Suprapubic skin (tissue), 4 donors: ENCODE measurements at places on chromosomes 16 and 17. TPM values are rescaled to one million over a fixed set of nuclear protein-coding genes. Genes with fewer than 3 reads are reported as not detected.
A peak's percentile ranks its signal among the peaks of the same experiment; 100 is the strongest.

DNA sequence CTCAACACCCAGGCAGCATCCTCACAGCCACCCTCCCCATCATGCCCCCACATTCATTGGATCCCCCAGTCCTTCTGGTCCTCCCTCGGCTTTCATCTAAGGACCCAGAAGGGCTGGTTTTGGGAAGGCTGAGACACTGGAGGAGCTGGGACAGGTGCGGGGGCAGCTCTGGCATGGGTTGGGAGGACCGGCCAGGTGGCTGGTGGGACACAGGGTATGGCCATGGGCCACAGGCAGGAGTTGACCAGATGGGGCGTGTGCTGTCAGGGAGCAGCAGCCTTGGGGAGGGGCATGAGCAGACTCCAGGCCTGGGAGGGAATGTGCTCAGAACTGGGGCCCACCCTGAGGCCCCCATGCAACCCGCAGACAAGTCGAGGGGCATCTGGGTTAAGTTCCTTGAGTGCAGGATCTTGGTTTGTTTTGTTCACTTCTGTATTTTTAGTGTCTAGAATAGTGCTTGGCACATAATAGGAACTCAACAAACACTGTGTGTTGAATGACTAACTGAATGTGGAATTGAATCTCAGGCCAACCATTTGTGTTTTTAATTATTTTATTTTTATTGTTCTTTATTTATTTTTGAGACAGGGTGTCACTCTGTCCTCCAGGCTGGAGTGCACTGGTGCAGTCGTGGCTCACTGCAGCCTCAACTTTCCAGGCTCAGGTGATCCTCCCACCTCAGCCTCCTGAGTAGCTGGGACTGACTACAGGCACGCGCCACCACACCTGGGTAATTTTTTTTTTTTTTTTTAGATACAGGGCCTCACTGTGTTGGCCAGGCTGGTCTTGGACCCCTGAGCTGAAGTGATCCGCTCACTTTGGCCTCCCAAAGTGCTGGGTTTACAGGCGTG lies 5.6 kb downstream of the P2RX1 start:
- DNase-seq = no peak

- DNase-seq = peak; percentile 98
These were observed 965 bp upstream of the PHF12 start for GRCh38 chr17:28951991-28952975.

GRCh38 chr17:72362376-72363088 lies 241.7 kb downstream of the SOX9 start:
- no peak for DNase-seq

GRCh38 chr17:9760266-9760665 lies 31.1 kb downstream of the DHRS7C start:
- no peak for DNase-seq

Gene TBC1D3
- total RNA-seq = not detected

DNA sequence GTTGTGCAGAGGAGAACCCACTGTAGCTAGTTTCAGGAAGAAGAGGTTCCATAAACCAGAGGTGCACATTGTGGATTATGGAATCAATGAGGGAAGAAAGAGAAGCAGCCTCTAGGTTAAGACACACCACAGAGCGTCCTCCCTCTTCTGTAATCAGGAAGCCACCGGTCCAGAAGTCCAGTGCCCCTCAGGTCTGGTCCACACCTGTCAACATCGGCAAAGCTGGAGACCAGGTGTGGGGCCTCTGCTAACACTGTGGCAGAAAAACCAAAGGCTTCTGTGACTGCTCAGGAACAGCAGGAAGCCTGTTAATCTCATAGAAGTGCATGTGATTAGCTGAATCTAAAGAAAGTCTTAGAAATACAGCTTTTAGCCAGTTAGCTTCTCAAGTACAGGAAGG lies 23.3 kb downstream of the LIMD2 start:
- DNase-seq = no peak

- no peak for DNase-seq
These were observed 12.3 kb downstream of the CACNG4 start for GRCh38 chr17:66976781-66977201.

Gene NPIPA5
- not detected for total RNA-seq

GRCh38 chr17:8426094-8426720 lies 9.5 kb upstream of the NDEL1 start:
- DNase-seq = no peak

- no peak for DNase-seq
These were observed 5.7 kb downstream of the GRN start for GRCh38 chr17:44350733-44351226.

GRCh38 chr16:63323722-63324705 lies 1287.8 kb upstream of the CDH8 start:
- DNase-seq = no peak

Gene FLYWCH2
- 37.8 TPM for total RNA-seq

DNA sequence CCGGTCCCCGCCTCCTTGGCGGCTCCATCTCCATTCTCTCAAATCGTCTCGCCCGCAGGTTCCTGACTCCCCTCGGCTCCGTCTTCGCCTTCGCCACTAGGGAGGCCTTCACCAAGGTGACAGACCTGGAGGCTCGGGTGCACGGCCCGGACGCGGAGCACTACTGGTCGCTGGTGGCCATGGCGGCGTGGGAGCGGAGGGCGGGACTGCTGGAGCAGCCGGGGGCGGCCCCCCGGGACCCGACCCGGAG lies 862 bp downstream of the GLTPD2 start:
- DNase-seq = no peak

Gene ITPRIPL2
- total RNA-seq = 78.8 TPM

DNA sequence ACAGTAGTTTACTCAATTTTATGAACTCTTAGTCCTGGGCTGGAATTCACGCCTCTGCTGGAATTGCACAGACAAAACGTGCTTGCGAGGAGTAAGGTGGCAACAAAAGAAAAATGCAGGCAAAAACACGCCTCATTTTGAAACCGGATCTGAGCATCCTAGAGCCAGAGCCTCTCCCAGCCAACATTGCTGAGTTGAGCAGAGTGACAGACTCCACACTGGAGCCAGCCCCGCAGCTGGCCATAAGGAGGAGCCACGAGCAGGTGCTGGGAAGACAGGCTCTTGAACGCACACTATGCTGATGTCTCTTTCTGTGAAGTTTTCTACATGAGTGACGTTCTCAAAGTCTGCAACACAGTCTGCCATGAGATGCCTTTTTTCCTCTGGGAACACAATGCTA lies 14.6 kb upstream of the HSBP1 start:
- DNase-seq = no peak

DNA sequence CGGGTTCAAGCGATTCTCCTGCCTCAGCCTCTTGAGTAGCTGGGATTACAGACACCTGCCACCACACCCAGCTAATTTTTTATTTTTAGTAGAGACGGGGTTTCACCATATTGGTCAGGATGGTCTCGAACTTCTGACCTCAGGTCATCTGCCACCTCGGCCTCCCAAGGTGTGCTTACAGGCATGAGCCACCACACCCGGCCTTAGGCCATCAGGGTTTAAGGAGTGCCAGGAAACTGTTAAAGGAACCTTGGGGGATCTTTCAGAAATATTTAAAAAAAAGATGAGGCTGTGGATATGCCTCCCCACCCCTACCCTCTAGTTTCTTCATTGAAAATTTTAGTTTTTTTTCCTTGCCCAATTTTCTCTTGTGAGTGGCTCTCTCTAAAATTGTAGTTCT lies 31.4 kb upstream of the UBE2G1 start:
- DNase-seq = no peak

DNA sequence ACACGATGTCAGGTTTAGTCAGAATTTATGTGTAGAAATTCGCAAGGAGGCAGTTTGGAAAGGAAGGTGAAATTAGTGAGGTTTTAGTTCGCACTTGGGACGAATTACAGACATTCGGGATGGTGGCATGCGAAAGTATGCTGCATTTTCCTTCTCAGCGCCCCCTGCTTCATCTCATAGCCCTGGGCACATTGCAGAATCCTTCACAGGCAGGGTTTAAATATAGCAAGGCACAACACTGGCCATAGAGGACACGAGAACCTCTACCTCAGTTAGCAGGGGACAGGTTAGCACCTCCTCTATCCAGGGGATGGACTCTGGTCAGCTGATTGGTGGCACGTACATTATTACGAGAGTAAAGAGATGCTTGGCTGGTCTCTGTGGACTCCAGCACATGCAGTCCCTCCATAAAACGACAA lies 47.5 kb downstream of the MAP2K6 start:
- DNase-seq = no peak

DNA sequence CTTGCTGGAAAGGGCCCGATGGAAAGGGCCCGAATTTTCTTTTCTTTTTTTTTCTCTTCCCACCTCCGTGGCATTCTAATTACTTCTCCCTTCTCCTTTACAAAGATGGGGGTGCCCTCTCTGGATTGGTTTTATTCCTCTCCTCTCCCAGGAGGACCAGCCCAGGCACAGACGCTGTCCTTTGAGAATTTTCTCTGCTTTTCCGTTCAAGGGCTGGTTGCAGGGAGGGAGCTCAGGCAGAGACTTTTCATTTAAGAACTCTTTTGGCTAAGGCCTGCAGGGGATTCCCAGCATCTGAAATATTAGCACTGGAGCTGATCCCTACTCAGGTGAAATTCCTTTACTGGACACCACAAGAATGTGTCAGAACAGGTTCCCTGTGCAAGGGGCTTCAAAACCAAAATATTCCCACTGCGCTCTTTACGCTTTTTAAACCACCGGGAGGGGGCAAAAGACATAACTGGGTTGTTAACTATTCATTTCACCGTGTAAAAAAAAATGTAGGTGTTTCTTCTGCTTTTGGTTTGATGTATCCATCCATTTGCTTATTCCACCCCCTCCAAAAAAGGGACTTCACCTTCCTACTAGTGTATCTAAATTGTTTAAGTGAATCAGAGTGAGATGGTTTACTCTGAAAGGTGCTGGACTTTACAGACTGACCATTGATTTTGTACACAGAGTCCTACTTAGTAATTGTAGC lies 1.4 kb downstream of the NFAT5 start:
- DNase-seq = no peak

- no peak for DNase-seq
These were observed 4.0 kb downstream of the DOC2A start for GRCh38 chr16:30006659-30007377.

DNA sequence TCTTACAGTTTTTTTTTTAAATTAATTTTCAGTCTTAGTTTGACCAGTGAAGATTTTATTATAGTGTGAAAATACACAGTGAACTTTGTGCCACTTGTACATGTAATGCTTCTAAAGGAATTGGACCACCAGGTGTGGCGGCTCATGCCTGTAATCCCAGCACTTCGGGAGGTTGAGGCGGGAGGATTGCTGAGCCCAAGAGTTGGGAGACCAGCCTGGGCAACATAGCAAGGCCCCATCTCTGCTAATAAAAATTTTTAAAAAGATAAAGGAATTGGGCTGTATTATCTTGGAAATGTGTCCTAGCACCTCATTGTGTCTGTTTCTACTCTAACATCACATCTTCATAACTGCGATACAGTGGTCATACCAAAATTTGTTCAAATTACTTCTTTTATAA lies 3.8 kb downstream of the IST1 start:
- no peak for DNase-seq

GRCh38 chr16:85611444-85612190 lies 1.5 kb upstream of the GSE1 start:
- DNase-seq = peak; percentile 87

Gene KRTAP4-1
- 51.7 TPM for total RNA-seq

Gene KANSL1
- total RNA-seq = 69.1 TPM

- DNase-seq = no peak
These were observed 634 bp upstream of the NATD1 start for GRCh38 chr17:21253646-21254441.

DNA sequence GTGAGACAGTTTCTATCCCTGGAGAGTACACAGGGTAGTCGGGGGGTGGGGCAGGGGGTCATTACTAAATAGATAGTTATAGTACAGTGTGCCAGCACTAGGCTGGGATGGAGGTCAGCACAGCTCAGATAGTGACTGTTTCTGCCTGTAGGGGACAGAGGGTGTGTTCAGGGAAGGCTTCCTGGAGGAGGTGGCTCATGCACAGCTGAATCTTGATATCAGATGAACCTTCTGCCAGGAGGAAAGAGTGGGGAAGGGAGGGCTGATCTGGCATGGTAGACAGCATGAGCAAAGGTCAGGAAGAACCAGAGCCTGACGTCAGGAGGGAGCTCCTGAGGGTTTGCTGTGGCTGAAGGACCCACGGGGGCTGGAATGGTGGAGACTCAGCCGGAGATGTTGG lies 56.6 kb downstream of the OR1D5 start:
- no peak for DNase-seq

Gene STAT5B
- total RNA-seq = 53.3 TPM

- DNase-seq = no peak
These were observed 14.3 kb downstream of the MNT start for GRCh38 chr17:2386400-2387085.
